ENCODE measurements at places on chromosomes 6 and 20.
A peak's percentile ranks its signal among the peaks of the same experiment; 100 is the strongest.

DNA sequence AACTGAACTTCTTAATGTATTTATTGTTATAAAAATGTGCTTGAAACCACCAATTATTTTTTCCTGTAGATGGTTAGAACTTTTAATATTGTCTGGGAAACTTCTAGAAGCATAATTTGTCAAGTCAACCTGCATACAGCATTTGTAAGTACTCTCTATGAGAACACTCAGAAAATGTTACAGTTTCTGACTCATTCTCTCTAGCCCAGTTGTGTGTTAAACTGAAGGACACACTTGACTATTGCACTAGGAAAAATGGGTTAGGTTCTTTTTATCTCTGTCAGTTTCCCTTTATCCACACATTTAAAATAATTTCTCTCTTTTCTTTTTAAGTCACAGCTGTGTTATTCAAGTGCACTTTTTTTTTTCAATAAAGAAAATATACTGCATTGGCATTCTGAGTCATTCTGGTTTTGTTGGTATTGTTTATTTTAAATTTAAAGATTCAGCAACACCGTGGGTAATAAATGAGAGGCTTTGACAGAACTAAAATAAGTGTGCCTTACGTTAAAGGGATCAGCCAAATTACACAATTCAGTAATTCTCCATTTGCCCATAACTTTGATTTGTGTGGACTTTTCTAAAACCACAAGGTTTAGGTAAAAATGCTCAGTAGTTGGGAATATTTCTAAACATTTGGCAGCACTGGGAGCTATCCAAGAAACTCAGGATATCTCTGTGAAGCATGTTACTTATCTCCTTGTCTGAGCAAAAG, 50.7 kb downstream of the OPN5 start:
- no peak for DNase-seq

DNA sequence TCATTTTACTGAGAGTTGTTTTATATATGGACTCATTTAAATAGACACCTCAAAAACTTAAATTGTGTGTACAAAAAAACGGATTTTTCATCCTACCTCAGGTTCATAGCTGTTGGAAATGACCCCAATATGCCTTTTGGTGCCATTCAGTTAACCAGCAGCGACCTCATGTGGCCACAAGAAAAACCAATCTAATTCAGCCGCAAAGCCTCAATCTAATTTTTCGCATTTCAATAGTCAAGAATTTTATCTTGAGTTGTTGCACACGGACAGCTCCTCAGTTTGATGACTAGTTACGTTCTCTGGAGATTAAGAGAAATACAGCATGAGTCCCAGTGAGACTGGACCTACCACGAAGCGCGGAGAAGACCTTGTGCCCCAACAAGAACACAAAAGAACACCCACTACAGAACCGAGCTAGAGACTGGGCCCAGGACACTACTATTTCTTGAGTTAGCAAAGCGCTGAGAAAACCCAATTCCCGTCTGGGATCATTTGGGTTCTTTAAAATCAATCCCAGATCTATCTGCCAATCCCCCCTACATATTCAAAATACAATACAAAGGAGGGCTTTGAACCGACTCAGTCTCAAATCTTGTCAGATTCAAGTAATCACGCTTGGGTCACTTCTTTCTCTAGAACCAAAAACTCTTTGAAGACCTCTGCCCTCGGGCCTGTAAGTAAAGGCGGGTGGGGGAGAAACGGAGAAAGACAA, 1.1 kb downstream of the TCP11 start:
- DNase-seq = peak; percentile 24

- no peak for DNase-seq
These were observed 100.3 kb downstream of the PLCB1 start for GRCh38 chr20:8232332-8232731.

DNA sequence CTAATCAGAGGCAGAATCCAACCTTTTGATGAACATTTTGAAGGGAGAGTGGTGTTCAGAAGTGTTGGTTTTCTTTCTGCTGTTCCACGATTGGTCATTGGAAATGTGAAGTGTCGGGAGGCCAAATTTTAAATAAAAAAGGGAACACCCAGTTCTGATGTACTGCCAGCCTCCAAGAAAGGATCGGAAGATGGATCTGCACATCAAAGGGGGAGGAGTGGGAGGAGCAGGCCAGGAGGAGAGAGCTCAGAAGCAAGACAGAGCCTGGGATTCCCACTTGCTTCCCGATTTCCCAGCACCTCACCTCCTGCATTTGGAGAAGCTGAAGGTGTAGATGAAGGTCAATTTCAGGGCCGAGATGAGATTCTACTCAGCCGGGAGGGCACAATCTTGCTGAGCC, 55.9 kb upstream of the NAA20 start:
- no peak for DNase-seq

DNA sequence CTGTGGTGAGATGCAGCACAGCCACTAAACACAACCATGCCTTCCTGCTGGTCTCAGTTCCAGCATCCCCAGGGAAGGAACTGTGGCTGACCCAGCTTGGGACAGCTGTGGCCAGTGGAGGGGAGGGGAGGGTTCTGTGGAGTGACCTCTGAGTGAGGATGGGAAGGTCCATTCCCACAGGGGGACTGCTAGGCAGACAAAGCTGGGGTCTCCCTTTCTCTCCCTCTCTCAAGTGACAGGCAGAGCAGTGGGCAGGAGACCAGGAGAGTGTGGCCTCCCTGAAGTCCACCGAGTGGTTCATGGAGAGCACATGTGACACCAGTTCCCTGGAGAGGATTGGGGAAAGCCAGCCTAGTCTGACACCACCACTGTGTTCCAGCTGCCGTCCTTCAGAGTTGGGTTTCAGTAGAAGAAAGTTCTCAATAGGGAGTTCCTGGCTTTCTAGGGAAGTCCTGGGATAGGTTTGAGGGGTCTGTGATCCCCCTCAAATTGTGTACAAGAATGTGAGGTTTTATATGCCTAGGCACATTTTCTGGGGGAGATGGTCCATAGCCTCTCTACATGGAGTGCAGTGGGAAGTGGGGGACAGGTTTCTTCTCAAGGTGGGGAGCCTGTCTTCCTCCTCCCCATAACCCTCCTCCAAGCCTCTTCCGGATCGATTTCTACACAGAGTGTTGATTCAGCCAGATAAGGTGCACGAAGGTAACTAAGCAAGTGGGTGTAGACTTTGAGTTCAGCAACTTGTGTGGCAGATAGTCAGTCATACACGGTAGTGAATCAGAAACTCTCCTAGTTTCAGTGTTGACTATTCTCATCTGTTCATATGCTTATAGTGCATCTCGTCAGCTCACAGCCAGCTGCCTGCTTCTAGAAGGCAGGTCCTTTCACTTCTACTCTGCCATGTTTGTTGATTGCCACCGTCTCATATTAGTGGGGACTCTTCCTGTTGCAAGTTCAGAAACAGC, 18.9 kb downstream of the MANBAL start:
- no peak for DNase-seq

DNA sequence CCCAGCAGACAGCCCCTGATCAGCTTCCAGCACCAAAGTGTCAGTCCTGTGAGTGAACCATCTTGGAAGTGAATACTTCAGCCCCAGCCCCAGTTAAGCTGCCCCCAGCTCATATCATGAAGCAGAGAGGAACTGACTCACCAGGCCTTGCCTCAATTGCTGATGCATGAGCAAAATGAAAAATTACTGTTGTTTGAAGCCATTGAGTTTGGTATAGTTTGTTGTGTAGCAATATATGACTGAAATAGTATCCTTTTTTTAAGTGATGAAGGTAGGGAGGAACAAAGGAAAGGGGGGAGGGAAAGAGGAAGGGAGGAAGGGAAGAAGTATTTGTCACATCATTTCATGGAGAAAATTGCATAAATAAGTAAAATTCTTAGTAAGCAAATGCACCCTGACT, 266.4 kb downstream of the MAFB start:
- DNase-seq = no peak

DNA sequence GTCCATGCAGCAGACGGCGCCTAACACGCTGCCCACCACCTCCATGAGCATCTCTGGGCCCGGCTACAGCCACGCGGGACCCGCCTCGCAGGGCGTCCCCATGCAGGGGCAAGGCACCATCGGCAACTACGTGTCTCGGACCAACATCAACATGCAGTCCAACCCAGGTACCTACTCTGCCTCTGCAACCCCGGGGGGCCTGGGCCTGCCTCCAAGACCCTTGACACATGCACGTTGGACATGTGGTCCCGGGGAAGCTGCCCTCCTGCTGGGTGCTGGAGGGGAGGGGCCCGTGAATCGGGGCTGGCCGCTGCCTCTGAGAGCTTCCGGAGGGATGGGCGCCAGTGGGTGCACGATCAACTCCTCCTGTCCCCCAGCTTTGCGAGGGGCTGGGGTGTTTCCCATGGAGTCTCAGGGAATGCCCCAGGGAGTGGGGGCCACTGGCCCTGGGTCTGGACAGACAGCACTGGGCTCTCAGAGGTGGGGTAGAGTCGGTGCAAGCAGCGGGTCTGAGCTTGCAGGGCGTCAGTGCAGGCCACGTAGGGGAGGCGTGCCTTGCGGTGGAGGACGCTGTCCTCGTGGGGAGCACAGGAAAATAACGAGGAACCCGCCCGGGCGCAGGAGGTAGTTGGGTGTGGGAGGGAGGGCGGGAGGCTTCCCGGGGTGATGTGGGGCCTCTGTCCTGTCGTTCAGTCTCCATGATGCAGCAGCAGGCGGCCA, 19.4 kb downstream of the SS18L1 start:
- DNase-seq = no peak

DNA sequence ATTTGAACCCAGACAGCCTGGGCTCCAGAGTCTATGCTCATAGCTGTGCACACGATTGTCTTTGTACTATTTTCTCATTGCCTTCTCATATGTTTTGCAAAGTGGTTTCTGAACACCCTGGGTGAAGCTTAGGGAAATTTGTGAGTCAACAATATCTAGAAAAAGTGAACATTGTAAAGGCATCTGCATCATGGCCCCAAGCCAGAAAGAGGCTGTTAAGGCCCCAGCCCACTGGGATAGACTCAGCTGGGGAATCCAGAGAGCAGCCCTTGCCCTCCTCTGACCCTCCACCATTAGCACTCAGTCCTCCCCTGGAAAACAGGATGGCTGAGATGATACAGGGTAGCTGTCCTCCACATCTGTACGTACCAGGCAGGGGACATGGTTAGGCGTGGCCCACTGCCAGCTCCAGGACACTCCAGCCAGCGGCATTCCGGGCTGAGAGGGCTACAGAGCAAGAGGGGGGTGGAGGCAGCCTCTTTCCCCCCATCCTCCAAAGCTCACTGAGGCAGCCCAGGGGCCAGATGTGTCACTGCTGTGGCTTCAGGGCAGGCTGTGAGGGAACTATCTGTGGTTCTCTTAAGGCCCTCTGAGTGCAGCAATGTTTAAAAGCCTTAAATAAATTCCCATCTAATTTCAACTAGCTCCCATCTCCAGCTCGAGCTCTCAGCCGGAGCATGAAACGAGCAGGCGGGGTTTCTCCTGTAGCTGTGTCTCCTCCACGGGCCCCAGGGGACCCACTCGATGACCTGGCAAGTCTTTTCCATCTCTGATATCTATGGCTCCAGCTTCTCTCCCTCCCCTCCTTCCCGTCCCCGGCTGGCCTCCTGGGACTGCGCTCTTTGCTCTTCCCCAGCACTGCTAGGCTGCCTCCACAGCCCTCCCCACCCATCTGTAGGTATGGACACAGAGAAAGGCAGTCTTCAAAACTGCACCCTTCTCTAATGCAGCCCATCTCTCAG, 209.4 kb upstream of the LRFN2 start:
- DNase-seq = no peak

- DNase-seq = no peak
These were observed 141.3 kb upstream of the GLP1R start for GRCh38 chr6:38907264-38907663.

GRCh38 chr6:104700371-104701185, 159.1 kb downstream of the HACE1 start:
- DNase-seq = no peak

DNA sequence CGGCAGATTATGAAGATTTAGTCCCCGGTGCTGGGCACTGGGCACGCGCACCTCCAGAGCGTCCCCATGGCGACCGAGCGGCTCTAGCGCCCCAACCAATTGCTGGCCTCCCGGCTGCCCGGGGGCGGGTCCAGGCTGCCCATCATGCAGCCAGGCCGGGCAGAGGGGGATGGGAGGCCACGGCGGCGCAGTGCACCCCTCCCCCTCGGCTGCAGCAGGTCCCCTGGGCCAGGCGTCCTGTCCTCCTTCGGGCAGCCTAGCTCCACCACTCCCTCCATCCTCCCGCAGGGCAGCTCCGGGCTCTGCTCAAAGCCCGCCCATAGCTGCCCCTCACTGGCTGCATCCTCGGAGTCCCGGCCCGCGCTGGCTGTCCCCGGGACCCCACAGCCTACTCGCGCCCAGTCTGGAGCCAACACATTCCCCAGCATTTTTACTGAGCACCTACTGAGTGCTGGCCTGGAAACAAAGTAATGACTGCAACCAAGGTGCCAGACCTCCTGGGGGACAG, 99.4 kb downstream of the ASXL1 start:
- no peak for DNase-seq

DNA sequence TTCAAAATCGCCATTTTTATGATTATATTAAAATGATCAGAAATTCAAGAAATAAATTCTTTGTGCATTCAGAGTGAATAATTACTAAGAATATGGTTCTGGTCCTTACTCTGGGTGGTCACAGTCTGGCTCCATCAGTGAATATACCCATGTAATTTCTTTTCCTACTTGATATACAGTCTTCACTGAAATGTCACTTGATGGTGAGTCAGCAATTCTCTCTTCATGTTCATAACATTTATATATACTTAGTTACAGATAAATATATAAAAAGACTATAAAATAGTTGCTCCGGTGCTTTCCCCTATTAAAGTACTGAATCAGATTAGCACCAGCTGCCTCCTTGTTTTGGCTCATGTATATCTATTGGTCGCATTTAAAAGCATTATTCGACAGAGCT, 56.4 kb upstream of the MTRF1L start:
- no peak for DNase-seq

DNA sequence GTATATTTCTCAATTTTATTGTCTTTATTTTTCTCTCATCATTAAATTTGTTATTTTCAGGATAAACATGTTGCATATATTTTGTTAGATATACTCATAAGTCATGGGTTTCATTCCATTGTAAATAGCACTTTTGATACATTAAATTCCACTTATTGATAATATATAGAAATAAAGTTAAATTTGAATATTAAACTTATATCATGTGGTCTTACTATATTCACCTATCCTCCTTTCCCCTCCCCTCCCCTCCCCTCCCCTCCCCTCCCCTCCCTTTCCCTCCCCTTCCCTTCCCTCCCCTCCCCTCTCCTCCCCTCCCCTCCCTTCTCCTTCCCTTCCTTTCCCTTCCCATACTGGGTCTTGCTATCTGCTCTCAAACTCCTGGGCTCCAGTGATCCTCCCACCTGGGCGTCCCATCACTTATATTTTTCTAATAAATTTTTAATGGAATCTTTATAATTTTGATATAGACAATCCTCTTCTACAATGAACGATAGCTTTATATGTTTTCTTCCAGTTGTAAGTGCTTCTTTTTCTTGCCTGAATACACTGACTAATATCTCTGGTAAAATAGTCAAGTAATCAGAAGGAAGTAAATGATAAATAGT, 692.4 kb downstream of the C6orf118 start:
- no peak for DNase-seq
